ENCODE measurements at places on chromosomes 2 and 18.

DNA sequence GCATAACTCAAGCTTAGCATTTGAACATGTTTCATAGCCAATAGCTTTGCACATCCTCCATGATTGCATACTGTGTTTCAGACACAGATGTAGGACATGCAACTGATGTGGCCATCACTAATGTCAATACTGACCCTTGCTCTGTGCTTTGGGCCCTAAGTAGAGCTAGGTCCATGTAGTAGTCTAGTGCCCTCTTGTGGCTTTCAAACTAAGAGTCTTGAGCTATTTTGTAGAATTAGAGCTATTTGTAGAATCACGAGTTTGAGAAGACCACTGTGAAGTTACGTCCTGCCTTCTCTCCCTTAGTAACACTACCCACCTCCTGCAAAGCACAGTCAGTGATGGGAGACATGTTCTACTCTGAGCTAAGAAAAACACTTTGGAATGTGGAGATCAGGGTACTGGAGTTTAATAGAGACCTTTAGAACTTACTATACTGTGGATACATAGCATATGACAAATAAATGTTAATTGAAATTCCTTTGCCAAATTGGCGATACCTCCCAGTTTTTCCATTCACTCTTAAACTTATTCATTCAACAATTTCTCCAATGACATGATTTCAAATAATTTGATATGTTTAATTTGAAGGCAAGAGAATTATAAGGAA lies 306.5 kb upstream of the TNP1 start:
- DNase-seq = peak; percentile 73

- no peak for DNase-seq
Observed at GRCh38 chr2:139217641-139218040, 437.5 kb upstream of the NXPH2 start.

DNA sequence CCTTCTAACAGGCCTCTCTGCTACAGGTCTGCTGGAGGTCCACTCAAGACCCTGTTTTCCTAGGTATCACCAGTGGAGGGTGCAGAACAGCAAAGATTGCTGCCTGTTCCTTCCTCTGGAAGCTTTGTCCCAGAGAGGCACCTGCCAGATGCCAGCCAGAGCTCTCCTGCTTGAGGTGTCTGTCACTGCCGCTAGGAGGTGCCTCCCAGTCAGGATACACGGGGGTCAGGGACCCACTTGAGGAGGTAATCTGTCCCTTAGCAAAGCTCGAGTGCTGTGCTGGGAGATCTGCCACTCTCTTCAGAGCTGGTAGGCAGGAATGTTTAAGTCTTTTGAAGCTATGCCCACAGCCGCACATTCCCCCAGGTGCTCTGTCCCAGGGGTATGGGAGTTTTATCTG lies 140.6 kb downstream of the BAZ2B start:
- no peak for DNase-seq

GRCh38 chr2:27502142-27502541 lies 5.5 kb downstream of the GCKR start:
- DNase-seq = peak; percentile 56

DNA sequence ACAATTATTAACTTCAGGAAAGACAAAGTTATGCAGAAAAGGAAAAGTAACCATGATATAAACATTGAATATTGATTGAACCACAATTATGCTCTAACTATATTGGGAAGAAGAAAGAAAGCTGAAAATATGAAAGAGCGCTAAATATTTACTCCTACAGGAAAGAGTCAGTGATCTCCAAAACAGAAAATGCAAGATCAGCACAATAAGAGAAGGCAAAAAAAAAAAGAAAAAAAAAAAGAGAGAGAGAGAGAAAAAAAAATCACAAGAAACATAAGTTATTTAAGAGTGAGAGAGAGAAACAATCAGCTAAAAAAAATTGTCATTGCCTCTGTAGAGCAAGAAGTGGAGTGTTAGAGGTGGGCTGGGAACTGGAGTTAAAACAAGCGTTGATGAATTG lies 28.9 kb upstream of the ELAC1 start:
- DNase-seq = no peak

DNA sequence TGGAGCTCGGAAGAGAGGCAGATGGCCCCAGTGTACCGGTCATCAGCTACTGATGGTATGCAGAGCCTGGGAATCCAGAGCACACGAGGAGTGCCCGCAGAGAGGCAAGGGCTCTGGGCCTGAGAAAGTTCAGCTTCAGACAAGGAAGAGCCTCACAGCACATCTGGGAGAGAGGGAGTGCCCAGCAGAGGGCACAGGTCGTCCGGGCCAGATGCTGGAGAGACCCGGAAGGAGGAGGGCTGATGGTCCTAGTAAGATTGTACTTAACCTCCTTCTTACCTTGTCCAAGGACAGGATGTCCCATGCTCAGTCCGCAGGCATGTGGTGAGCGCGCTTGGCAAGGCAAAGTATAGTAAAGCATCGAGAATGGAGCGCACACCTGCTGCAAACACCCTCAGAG lies 24.4 kb upstream of the CHMP1B start:
- DNase-seq = no peak

- no peak for DNase-seq
Observed at GRCh38 chr2:226658555-226658954, 141.1 kb downstream of the IRS1 start.

- DNase-seq = peak; percentile 32
Observed at GRCh38 chr2:215748446-215748845, 264.9 kb downstream of the MREG start.

- DNase-seq = no peak
Observed at GRCh38 chr2:159042115-159042850, 73.8 kb downstream of the TANC1 start.

GRCh38 chr2:234406085-234406484 lies 90.8 kb downstream of the ARL4C start:
- DNase-seq = no peak

GRCh38 chr18:23887035-23887434 lies 127.5 kb upstream of the TTC39C start:
- DNase-seq = no peak

DNA sequence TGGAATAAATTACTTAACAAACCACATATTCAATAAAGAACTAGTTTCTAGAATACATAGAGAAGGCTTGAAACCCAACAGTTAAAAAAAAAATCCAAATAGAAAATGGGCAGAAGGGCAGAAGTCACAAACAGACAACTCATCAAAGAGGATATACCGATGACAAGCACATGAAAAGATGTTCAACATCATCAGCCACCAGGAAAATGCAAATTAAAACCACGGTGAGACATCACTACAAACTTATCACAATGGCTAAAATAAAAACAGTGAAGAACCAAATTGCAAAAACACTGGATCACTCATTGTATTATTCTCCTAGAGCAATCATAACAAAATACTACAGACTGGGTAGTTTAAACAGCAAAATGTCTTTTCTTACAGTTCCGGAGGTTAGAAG lies 14.5 kb downstream of the SESTD1 start:
- no peak for DNase-seq

GRCh38 chr2:85810371-85811179 lies 56.8 kb downstream of the ATOH8 start:
- no peak for DNase-seq

- DNase-seq = peak; percentile 81
Observed at GRCh38 chr2:174614261-174614660, 16.7 kb upstream of the WIPF1 start.

GRCh38 chr18:75170022-75170789 lies 38.7 kb downstream of the PTGR3 start:
- no peak for DNase-seq

GRCh38 chr18:46917108-46917802 lies at the start of the genes KATNAL2 and PIAS2:
TSS of gene KATNAL2 (plus strand) at chr18:46917602. CDS start at chr18:46946873, 29,271 bp downstream.
TSS of gene PIAS2 (minus strand) at chr18:46917507. CDS start at chr18:46917345, 162 bp downstream.
- peak; percentile 58 for DNase-seq

DNA sequence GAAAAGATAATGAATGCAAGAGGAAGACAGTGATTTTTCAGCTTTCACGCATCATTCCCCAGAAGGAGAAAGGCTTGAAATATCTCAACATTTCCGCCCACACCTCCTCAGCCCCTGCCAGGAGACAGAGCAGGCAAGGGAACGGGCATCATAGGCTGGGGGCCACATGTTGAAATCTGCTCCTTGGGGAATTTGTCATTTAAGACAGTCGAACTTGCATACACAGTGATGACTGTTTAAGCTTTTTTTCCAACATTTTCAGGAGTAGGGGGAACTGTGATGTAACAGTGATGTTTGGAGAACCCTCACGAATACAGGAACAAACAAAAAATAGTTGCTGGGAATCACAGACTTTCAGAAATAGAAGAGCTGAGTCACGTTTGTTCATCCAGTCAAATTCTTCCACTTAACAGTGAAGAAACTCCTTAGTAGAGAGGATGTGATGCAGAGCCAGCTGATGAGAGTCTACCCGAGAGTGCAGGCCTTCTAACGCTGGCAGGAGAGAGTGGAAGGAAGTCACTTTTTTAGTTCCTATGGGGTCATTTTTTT lies 266.8 kb downstream of the ALPK2 start:
- peak; percentile 97 for DNase-seq

- no peak for DNase-seq
Observed at GRCh38 chr18:8980496-8980895, 122.0 kb upstream of the NDUFV2 start.

DNA sequence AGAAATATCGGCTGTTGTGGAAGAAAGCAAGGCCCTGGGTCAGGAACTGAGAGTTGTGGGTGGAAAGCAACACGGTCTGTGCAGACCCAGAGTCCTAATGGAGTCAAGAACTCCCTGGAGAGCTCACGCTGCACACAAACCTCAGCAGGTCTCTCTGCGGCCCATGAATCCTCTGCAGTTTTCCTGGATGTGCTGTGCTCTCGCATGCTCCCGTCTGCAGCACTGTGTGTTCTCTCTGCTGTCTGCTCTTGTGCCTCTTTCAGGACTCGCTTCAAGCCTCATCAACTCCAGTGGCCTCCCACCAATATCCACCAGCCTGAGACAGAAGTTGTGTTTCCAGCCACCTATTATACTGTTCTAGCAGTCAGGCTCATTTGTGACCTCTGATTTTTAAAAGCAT lies 24.3 kb downstream of the RNU4ATAC start:
- no peak for DNase-seq

GRCh38 chr18:41121116-41121826 lies 833.8 kb upstream of the PIK3C3 start:
- DNase-seq = peak; percentile 84

GRCh38 chr2:112156152-112156986 lies 18.2 kb downstream of the FBLN7 start:
- peak; percentile 47 for DNase-seq

- DNase-seq = no peak
Observed at GRCh38 chr2:46951290-46952064, 35.9 kb upstream of the MCFD2 start.

GRCh38 chr2:47019532-47019931 lies 103.9 kb upstream of the MCFD2 start:
- DNase-seq = no peak

DNA sequence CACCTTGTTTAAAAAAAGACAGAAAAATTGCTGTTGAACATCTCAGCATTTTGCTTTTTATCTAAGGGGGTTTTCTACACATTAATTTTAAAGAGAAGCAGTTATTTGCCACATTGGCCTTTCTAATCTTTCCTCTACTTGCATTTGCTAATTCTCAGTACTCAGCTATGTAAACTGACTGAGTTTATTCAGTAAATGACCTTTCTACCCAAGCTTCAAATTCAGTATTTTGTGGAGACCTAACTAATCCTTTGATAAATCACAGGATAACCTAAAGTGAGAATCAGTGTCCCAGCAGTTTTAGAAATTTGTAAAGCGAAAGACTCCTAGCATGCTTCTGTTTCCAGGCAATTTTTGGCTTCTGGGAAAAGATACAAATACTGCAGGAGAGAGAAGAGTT lies 288.4 kb downstream of the ASXL3 start:
- no peak for DNase-seq

- no peak for DNase-seq
Observed at GRCh38 chr2:169363560-169364150, 1.3 kb upstream of the LRP2 start.

GRCh38 chr2:128467321-128467969 lies 148.8 kb upstream of the HS6ST1 start:
- DNase-seq = no peak

- no peak for DNase-seq
Observed at GRCh38 chr18:80175451-80176204, 66.6 kb downstream of the ADNP2 start.

DNA sequence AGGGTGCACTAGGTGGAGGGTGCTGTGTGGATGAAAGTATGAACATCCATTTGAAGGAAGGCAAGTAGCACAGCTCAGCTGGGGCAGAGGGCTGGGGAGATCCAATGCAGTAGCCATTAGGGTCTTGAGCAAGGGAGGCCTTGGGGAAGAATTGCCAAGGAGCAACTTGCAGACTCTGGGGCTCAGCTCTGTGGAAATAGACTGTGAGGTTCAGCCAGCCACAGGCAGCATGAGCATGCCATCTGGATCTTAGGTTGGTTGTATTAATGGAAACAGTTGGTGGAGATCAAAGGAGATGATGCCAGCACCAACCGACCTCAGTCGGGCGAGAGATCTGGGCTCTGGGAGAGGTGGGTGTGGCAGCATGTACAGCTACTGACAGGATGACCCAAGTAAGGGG lies 5.6 kb downstream of the ZAP70 start:
- no peak for DNase-seq

- no peak for DNase-seq
Observed at GRCh38 chr18:22088996-22089640, 80.3 kb upstream of the GATA6 start.

GRCh38 chr2:229096409-229097066 lies 174.5 kb downstream of the PID1 start:
- no peak for DNase-seq

DNA sequence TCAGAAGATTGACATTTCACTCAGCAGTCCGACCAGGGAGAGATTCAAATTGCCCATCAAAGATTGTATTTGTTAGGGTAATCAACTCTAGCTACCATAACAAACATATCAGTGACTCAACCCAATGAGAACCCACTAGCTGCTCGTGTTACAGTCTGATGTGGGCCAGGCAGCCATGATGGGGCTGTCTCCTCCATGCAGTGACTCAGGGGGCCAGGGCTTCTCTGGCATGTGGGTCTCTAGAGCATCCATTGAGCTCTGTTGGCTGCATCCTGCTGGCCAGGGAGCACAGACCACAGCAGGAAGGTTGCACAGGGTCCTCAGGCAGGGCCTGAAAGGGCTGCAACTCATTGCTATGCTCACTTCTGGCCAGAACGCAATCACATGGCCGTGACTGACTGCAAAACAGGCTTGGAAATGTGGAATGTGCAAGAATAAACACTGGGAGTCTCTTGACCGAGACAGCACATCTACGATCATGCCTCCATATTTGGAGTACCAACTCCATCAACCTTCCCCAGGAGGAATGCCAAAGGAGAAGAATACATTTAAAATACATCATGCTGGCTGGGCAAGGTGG lies 216.8 kb downstream of the EIPR1 start:
- DNase-seq = peak; percentile 63

DNA sequence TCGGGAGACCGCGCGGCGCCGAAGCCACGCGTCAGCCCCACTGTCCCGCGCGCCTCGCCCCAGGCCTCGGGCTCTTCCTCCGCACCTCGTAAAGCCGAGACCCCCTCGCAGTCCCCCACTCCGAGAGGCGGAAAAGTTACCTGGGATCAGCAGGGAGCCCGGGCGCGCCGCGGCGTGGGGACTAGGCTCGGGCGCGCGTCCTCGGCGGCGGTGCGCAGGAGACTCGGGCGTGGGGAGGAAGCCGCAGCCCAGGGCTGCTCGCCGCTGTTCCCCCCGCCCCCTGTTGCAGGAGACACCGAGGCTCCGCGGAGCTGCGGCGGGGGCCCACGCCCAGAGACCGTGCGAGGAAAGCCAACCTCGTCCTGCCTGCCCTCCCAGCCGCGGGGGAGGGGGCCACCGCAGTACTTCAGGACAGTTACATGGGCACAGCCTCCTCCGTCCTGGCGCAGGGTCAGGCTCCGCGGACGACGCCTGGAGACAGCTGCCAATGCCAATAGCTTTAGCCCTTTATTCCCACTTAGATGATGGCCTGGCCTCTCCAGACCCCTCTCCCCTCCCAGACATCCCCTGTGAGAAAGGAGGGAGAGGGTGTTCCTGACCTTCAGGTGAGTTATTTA lies at the start of gene EPB41L3:
TSS of gene EPB41L3 (minus strand) at position 225 of the 617 bp plus-strand sequence. CDS start 54,814 bp downstream, outside the sequence.
- DNase-seq = peak; percentile 20

GRCh38 chr2:165601065-165601830 lies 131.8 kb downstream of the CSRNP3 start:
- no peak for DNase-seq

Measured in IMR-90 (cell line).